Neuronal stem cell (in vitro differentiated cells): ENCODE measurements at places on chromosomes 11 and 22.

DNA sequence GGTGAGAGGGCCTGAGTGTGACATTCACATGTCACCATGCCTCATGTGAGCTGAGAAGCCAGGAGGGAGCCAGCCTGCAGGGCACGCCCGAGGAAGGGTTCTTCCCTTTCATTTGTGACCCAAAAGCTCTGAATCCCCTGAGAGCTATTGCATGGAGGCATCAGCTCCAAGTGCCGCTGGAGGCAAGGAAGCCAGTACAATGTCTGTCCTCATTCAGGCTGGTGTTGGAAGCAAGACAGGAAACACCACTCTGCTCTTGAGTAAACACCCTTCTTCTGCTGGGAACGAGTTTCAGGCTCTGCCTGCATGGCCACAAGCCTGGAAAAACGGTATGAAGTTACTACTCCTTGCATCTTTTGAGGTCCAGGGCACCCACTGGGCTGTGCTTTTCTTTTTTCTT is 83.8 kb upstream of the LARGE1 start:
- DNase-seq, result no peak

GRCh38 chr11:103910721-103911120 is 125.7 kb upstream of the DDI1 start:
- DNase-seq, result no peak

DNA sequence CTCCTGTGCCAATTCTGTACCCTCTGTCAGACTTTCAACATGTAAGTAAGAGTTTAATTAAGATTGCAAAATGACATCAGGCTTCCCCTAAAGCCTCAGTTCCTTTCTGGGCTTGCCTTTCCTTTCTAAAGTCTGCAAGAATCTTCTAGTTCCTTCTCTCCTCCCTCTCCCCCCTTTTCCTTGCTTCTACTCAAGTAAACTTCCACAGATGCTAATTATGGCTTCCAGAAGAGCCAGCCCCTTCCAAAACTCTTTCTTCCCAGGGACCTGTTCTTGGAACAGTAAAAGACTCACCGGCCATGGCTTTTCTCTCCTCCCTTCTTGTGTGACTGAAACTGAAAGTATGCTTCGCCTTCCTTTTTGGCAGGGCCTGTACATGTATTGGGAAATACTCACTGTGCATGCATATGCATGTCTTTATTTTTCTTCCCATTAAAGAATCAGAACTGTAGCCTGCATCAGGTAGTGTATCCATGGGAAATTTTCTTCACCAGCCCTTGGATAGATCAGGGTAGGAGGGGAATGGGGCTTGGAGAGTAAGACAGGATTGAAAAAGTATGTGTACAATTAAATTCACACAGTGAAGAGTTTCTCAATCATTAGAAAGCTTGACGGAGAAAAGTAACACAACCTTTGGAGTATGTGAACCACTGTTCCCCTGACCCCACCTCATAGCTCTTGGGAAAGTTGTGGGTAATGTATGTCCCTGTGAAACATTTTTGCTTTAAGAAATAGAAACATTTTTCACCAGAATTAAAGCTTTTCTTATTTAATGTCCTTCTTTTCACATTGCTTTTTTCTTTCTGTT is at the start of gene CASP1:
Gene CASP1, minus strand, starts transcription at position 332 of the 808 bp plus-strand sequence. Its CDS starts 31 bp downstream, at position 301.
- DNase-seq, result no peak

- DNase-seq, result no peak
These were observed 314.2 kb downstream of the BLID start for GRCh38 chr11:121801781-121802180.

GRCh38 chr11:76765863-76766350 is 17.2 kb upstream of the TSKU start:
- no peak for DNase-seq

- no peak for DNase-seq
These were observed 17.9 kb downstream of the TCP11L1 start for GRCh38 chr11:33057284-33057683.

GRCh38 chr11:119640541-119640940 is 88.5 kb downstream of the NECTIN1 start:
- no peak for DNase-seq

DNA sequence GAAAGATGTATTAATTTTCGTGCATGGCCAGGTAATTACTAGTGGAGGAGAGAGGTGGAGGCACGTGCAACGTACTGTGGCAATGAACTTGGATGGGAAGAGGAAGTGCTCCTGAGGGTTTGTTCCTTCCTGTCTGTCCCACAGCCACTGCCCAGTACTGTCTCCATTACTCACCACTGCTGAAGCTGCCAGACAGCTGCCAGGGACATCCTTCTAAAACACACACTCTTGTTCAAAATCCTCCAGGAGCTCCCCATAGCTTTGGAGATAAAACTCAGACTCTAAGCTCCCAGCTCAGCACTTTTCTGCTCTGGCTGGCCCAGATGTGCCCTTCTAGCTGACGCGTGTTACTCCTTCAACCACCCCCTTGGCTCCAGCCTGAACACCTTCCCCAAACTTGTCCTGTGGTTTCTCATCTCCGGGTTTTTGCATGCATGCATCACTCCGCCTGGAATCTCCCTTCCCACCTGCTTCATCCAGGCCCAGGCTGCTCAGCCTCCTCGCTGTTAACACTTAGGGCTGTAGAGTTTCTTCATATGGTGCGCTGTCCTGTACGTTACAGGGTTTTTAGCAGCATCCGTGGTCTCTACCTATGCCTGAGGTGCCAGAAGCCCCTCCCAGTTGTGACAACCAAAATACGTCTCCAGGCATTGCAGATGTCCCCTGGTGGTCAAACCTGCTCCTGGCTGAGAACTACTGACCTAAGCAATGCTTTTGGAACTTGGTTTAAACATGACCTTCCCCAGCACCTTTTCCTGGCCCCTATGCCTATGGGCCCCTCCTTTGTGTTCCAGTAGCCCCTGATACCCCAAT is 69.5 kb downstream of the C11orf91 start:
- no peak for DNase-seq

DNA sequence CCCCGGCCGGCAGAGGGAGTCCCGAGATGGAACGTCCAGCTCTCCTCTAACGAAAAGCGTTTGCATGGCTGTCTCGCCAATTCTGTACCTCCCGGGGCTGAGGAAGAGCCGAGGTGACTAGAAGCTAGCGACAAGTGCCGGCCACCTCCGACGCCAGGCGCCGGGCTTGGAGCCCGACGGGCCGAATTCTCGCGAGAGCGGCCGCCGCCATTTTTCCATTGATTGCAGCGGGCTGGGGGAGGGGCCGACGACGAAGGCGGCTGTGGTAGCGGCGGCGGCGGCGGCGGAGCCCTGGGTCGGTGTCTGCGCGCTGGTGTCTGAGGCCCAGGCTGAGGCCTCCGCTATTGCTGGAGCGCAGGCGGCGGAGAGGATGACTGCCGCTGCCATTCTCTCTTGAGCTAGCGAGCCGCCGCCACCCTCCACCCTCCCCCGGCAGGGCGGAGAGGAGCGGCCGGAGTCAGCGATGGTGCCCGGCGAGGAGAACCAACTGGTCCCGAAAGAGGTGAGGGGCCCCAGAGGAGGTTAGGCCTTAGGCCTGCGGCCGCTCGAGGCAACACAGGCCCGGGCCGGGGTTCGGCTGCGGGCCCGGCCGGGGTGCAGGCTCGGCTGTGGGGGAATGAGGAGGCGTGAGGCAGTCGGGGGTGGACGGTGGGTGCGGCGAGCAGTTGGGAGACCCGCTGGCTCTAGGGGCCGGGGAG is at the start of gene USP47:
Gene USP47, plus strand, starts transcription at position 250 of the 698 bp plus-strand sequence. Its CDS starts 214 bp downstream, at position 464.
- DNase-seq, result peak; percentile 92

- no peak for DNase-seq
These were observed 52.5 kb upstream of the TTC12 start for GRCh38 chr11:113261709-113262475.

- no peak for DNase-seq
These were observed 55.9 kb downstream of the ENDOD1 start for GRCh38 chr11:95145430-95146060.

GRCh38 chr11:86119077-86119476 is 50.2 kb upstream of the PICALM start:
- no peak for DNase-seq

- DNase-seq, result no peak
These were observed 4.7 kb downstream of the TNNT3 start for GRCh38 chr11:1924181-1924580.

- no peak for DNase-seq
These were observed 90.7 kb downstream of the C11orf87 start for GRCh38 chr11:109512680-109513079.

- no peak for DNase-seq
These were observed 5.1 kb upstream of the SMARCB1 start for GRCh38 chr22:23781511-23782183.

DNA sequence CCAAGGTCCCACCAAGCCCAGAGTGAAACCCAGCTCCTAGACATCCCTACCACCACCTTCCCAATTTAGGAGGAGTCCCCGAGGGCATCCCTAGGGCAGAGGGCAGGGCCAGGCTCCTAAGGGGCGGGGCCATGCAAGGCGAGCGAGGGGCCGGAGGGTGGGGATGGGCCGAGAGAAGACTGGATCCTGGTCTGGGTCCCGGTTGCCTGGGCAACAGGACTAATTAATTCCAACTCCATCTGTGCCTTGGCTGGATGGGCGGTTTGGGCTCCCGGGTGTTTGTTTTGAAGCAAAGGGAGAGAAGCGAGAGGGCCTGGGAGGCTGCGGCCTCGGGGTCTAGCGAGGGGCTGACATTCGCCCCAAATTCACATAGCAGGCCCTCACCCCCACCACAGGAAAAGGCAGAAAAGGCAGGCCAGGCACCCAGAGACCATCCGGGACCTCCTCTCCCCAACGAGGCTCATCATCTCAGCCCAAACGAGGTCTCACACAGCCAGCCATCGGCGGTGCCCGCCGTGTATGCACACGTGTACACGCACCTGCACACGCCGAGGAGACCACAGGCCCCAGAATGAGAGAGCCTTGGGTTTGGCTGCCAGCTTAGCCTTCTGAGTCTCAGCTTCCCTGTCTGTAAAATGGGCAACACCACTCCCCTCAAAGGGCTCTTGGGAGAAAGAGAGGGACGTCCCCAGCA is 23.9 kb downstream of the ELFN2 start:
- DNase-seq, result peak; percentile 59

DNA sequence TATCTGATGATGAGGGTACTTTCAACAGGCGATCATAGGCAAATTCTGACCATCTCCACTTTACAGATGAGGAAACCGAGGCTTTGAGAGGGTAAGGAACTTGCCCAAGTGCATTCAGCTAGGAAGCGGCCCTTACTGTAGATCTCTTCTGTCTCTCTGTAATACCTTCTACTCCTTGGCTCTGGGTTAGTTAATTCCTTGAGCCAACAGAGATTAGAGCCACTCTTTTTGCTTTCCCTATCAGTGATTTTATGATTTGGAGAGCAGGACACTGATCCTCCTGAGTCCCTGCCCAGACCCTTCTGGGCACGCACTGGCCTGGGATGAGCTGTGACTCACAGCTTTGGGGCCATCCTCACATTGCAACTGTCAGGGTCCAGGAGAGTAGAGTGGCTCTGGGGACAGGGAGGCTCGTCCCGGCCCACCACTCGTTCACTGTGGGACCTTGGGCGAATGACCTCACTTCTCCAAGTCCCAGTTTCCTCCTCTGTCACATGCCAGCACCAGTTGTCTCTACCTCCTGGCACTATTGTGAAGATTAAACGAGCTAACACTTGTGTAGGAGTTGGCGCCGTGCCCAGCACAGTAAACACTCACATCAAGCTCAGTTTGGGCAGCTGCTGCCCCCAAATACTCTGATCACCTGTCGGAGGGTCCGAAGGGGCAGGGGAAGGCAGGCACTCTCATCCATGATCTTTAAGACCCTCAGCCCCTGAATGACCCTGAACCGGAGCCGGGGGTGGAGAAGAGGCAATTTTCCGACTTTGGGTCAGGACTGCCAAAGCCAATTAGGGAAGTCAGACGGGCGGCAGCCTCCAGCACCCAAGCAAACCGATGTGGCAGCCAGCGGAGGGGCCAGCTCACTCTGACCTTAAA is 235.0 kb downstream of the MIAT start:
- DNase-seq, result no peak

DNA sequence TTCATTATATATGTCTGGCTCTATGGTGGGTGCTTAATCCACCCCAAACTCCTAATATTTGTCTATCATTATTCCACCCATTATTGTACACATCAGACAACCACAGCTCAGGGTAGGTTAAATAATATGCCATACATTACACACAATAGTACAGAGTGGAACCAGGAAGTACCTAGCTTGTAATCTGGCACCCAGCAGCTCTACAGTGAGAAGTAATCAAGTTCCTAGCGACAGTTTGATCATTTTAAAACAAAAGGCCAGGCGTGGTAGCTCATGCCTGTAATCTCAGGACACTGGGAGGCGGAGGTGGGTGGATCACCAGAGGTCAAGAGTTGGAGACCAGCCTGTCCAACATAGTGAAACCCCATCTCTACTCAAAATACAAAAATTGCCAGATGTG is 141.0 kb downstream of the LARGE1 start:
- no peak for DNase-seq

GRCh38 chr22:47597041-47597440 is 834.6 kb downstream of the TBC1D22A start:
- no peak for DNase-seq

DNA sequence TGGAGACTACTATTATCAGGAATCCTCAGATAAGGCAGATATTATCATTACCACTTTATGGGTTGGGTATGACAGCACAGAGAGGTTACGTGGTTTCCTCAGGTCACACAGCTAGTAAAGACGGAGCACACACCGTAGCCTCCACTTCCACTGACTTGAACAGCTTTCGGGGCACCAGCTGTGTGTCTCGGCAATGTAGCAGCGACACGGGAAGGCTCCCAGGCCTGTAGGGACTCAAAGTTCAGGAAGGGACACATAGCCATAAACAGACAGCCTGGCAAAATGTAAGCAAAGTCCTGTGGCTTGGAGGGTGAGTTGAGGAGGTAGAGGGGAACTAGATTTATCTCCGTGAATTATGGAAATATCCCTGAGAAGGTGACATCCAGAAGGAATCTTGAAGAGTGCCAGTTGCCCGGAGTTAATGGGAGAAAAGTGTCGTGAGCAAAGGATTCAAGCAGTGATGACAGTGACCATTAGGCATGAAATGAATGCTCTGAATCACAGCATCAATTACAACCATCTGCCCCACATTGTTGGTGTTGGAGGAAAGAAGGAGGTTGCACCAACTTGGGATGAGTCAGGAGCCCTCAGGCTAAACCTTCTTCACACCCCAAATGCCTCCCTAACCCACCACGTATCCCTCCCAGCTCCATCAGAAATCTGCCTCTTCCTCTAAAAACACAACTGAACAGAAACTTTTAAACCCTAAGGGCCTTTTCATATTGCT is 106.7 kb upstream of the ASPHD2 start:
- no peak for DNase-seq

GRCh38 chr11:120184371-120184945 is 26.4 kb upstream of the OAF start:
- DNase-seq, result no peak

GRCh38 chr11:18309691-18310090 is 12.2 kb downstream of the HPS5 start:
- DNase-seq, result no peak

GRCh38 chr11:1933416-1934334 is 13.5 kb upstream of the MRPL23 start:
- DNase-seq, result no peak

- DNase-seq, result no peak
These were observed at the start of gene CD151 for GRCh38 chr11:832529-833113. CD151 (plus strand) TSS chr11:832952; CDS start chr11:836070, 3,118 bp downstream.

- DNase-seq, result no peak
These were observed 29.5 kb downstream of the TEF start for GRCh38 chr22:41411021-41411851.
